ENCODE measurements at places on chromosomes 7 and 10.

DNA sequence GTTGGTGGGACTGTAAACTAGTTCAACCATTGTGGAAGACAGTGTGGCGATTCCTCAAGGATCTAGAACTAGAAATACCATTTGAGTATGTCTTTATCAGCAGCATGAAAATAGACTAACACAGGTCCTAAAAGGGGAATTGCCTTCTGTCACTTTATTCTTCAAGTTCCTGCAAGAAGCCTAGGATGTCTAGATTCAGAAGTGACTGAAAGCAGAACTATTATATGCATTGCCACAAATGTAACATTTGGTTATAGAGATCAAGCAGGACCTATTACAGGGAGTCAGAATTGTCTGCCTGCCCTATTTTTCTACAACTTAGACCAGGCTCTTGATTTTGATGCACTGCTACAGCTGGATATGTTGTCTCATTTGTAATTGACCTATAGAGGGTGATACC is 364.7 kb downstream of the SORCS1 start:
- no peak for DNase-seq

DNA sequence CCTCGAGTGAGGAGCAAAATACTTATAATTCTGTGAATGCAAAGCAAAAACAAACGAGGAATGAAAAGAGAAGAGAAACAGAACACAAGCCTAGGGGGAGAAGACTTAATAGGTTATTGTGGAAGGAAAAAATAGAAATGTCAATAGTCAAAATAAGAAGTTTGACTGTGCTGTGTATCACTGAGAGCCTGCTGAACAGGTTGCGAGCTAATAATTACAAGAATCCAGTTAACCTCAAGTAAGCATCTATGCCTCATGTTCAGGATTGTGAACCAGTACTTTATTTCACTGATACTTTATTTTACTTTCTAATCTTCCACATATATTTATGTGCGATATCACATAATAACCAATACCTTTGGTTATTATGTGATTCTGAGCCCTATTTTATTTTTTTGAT is 316.7 kb downstream of the OTUD1 start:
- DNase-seq: no peak

DNA sequence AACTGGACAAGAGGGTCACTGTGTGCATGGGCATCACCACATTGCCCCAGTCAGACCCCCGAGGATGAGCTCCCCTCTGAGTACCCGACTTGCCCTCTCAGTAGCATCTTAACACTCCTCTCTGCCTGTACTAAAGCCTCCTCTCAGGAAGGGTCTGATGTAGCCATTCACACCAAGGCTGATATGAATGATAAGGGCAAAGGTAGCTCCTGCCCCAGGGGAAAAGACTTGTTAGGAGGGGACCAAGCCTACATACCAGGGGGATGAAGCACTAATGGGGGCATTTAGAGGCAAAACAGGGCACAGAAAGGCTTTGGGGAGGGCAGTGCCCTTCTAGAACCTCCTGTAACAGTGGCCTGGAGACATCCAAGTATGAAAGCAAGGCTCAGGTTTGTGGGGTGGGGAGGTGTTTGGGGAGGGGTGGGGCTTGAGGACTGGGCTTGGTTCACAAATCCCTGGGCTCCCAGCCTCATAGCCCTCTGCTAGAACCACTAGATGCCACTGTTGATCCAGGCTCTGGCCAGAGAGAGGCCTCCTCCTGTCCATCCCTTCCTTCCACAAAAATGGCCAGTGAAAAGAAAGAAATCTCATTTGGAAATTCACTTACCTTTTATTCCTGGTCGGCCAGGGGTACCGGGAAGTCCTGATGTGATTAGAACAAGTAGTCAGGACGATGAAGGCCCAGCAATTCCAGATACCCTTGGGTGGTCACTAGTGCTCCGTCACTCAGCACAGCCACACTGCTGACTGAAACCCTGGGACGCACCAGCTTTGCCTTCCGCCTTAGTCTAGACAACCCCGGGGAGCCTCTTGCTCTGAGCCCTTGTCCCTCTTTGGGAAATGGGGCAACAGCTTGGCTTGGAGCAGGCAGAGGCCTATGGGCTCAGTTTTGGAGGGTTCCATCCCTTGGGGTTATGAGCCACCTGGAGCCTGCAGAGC is 40.3 kb downstream of the COL17A1 start:
- DNase-seq: no peak

DNA sequence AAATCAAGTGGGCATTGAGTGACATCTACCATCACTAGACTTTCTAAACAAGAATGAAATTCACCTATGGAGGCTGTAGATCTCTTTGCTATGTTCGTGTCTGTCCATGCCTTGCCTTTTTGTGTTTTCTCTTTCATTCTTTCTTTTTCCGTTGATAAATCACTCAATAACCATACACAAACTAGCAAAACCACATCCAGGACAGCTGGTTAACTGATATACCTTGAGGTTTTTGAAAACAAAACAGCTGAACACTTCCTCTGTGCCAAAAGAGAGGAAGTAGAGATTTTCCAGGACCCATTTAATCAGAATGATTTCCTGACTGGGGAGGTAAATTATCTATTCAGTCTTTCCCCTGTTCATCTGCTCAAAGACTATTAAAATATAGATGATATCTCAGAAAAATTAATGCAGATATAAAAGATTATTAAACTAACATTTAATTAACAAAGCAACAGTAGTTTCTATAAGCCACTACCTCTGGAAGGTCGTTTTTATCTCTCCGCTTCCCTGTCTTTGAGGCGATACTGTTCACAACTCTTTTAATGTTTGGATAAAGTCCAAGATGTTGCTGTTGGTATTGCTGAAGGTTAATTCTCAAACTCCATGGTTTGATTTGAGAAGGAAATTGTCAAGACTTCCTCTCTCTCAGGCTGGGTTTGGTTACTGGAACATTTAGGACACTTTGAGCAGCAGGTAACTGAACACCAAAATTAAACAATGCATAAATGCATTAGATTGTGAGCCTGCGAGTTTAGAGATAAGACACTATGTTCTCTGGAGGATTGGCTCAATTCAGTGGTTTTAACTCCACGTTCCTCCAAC is 24.4 kb upstream of the C10orf67 start:
- no peak for DNase-seq

DNA sequence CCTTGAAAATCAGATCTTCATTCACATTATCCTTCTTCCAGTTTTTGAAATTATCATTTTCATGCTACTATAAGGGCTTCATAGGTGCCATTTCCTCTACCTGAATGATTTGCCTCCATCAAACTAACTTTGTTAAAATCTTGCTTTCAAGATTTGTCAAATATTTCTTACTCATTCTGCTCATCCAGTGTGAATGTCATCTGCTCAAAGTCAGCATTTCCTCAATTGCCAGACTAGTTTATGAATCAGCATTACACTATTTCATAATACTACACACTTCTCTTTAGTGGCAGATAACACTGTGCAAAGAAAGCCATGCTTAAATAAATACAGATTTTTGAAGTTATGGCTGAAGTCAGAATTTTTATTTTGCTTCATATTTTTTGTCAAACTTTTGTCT is 21.3 kb upstream of the LIPF start:
- DNase-seq: no peak

GRCh38 chr7:41732436-41732785 is 29.5 kb upstream of the INHBA start:
- no peak for DNase-seq

DNA sequence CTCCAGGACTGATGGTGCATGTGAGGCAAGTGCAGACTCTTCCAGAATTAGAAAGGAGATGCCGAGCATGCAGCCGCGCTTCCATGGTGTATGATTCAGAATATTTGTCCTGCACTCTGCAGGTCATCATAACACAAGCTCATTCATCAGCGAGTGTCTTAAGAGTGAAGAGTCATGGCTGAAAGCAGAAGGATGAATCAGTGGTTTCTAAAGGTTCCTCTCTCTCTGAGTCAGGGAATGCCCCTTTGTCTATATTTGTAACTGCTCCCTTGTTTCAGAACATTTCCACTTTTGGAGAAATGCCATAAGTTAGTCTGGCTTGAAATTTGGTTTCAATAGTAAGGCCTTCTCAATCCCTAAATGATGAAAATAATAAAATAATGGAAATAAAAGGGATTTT is 52.3 kb downstream of the HECW1 start:
- DNase-seq: no peak

GRCh38 chr10:56715262-56715661 is 354.2 kb upstream of the ZWINT start:
- DNase-seq: no peak

- no peak for DNase-seq
Measured at GRCh38 chr7:151806204-151806603, 70.7 kb downstream of the PRKAG2 start.

DNA sequence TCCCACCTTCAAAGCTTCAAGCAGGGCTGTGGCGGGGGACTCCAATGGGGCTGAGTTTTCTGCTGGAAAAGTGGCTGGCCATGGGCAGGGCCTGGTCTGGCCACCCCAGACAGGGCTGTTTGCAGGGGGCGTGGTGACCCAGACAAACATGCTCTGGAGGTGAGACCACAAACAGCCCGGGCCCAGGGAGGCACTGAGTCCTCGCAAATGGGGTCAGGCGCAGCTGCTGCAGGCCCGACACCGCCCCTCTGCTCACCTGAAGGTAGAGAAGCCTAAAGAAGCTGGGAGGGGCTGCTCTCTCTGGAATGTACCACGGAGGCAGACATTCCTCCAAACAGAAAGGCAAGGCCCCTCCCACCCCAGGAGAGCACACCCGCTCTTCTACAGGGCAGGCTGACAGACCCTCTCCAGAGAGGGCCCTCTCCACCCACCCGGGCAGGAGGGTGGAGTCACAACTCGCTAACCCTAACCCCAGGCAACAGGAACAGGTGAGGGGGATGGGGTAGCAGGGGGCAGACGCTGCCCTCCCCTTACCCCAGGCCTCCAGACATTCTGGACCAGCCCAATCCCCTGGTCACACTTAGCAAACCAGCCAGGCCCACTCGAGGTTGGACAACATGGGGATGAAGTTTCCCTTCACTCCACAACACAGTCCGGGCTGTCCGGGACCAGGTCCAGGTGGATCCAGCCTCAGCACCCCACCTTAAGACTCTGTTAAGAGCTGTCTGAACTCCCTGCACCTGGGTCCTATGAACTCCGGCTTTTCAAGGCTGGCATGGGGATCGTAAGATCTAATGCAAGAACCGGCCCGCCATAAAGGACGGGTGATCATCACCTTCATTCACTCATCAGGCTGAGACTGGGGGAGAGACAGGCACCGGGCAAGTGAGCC is 32.3 kb downstream of the OAT start:
- DNase-seq: no peak

- DNase-seq: no peak
Measured at GRCh38 chr10:50393784-50394467, 142.6 kb upstream of the ASAH2 start.

DNA sequence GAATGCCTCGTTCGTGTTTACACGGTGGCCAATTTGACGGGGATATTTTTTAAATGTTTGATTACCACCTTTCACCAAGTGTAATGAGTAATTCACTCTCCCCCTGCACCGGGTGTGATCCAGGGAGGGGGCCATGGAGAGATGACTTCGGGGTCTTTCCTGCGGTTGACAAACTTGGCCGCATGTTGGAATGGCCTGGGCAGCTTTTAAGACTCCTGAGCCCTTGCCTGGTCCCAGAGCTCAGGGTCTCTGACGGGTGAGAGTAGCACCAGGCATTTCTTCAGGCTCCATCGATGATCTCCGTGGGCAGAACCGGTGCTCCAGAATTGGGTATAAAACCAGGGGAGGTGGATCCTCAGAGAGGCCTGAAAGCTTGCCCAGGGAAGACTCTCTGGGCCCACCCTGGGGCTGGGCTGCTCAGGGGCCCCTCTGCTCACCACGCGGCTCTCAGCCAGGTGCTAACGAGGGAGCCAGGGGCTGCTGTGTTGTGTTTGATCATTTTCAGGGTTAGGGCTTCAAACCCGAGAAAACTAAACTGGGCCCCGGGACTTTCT is 882 bp downstream of the ZNF282 start:
- no peak for DNase-seq

DNA sequence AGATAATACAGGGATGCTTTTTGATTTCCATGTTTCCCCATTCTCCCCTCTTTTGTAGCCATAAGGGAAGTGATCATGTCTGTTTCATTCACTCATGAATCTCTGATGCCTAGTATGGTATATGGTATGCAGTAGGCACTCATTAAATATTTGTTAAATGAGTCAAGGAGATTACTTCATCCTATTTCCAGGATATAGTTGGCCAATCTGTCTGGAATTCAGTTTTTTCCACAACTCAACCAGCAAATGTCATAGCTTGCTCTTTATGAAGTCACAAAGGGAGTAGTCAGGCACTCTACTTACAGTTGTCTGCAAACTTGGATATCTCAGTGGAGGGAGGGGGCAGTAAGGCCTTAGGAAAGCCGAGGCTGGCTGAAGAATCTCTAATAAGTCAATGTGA is 853.6 kb downstream of the LRMDA start:
- DNase-seq: no peak

- DNase-seq: no peak
Measured at GRCh38 chr10:17649836-17650235, 5.9 kb downstream of the STAM start.

GRCh38 chr7:110573862-110574528 is 516.9 kb upstream of the LRRN3 start:
- no peak for DNase-seq

- DNase-seq: no peak
Measured at GRCh38 chr7:144747936-144748335, 87.9 kb downstream of the TPK1 start.

DNA sequence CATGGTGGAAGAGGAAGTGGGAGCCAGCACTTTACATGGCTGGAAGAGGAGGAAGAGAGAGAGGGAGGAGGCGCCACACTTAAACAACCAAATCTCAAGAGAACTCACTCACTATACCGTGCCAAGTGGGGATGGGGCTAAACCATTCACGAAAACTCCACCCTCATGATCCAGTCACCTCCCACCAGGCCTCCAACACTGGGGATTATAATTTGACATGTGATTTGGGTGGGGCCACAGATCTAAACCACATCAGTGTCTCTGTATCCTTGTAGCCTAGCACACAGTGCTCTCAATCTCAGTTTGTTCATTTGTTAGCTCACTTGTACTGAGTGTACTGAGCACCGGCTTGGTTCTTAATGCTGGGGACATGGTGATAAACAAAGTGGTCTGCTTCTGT is 228.3 kb downstream of the BUB3 start:
- DNase-seq: no peak

DNA sequence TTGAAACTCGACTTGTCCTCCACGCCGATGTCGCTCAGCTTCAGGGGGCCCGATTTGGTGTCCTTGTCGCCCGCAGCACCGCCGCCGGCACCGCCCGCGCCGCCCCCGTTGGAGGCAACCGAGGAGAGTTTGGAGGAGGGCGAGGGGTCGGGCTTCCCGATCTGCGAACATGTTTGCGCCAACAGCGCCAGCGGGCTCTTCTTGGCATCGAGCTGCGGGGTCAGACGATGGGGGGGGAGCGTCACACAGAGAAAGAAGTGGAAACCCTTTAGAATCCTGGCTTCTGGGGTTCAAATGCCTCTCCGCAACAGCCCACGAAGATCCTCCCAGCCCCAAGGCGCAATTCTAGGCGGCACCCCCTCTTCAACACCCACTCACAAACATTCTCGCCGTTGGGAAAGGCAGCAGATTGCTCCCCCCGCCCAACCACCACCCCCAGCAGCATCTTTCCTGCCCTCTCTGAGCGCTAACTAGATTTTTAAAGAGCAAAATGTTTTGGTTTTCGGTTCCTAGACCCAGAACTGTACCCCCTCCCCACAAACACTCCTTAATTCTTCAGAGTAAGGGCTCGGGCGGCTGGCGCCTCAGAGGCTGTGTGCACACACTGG is 1.3 kb downstream of the ZNF503 start:
- no peak for DNase-seq

Data from SHP77 treated with DMSO at 0.1 percent for 48 hours (cell line).